ENCODE measurements at places on chromosomes 3 and 15.

DNA sequence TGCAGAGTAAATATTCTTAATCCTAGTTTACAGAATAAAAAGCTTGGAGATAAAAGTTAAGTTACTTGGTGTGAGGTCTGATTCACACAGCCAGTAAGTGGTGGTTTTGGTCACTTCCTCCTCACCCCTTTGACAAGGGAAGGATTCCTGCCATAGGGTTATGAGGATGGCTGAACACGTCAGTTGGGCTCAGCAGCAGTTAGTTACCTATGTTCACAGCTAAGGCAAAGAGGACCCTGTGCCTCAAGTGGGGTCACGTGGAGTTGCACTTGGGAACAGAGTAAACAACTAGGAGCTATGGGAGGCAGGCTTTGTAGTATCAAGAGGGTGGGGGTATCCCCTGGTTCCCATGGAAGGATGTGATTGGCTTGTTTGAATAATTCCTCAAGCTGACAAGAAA lies 232.2 kb downstream of the UBE2E2 start:
- no peak for DNase-seq

DNA sequence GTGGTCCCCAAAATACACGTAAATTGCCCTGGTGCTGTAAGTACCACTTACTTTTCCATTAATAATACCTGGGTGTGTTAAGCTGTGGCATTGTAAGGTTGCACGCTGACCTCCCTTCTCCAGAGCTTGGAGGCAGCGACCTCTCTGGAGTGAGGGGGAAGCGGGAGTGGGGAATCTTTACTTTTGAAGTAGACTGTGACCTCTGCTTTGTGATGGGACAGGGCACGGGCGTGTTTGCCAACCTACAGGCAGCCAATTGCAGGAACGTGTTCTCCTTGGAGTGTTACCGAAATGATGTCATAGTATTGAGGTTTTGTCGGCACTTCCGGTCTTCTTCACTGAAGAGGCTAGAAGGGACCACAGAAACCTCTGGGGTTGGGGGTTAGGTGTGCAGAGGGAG lies 227.3 kb upstream of the C2CD4B start:
- DNase-seq, result peak; percentile 59

GRCh38 chr3:151305060-151305774 lies 11.4 kb downstream of the GPR87 start:
- no peak for DNase-seq

DNA sequence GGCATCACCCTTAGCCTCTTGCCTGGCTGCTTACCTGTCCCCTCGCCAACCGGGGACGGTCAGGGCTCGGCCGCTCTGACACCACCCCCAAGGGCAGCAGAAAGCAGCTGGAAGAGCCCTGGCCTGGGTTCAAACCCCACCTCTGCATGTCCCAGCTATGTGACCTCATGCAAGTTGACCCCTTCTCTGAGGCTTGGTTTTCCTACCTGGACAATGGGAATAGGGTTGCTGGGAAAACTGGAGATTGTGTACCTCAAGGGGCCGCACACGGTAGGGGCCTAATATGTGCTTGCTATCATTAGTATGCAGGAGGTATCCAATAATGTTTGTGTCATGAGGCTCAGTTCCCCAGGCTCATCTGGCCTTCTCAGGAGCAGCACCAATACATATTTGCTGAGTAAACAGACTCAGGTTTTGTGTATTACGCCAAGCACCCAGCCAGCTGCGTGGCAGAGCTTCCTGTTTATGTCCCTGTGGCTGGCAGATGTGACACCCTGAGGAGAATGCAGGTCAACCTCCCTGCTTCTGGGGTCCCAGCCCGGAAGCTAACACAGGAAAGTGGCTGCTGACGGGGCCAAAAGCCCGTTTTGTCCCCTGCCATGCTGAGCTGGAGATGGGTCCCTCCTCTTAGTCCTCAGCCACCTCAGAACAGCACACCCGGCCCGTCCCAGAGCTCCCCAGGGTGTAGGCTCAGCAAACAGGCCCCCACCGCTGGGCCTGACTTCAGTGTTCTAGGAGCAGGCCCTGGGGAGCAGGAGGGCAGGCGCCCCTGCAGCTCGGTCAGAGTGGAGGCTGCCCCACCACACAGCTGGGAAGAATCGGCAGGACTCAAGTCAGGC lies 29.7 kb downstream of the PLXND1 start:
- DNase-seq, result peak; percentile 84

DNA sequence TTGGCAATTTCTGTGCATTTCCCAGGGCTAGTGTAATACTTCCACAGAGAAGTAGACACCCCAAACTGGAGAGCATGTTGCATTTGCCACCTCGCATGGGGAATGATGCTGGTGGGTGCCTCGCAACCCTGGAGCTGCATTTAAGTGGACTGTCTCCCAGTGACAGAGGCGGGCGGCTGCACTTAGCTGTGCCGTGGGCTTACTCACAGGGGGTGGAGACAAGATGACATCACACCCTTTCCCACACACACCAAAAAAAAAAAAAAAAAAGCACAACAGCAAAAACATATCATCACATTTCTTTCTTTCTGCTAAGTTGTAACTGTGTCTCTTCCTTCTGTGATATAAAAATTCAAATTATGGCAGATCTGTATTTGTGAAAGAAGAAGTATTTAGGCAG lies at the start of gene ABI3BP:
TSS of gene ABI3BP (minus strand) at position 113 of the 400 bp plus-strand sequence. CDS start at position 76, 37 bp downstream.
- no peak for DNase-seq

- DNase-seq, result peak; percentile 60
Measured at GRCh38 chr15:31977812-31978661, 52.3 kb upstream of the CHRNA7 start.

GRCh38 chr3:171039674-171040073 lies 13.2 kb upstream of the SLC2A2 start:
- DNase-seq, result no peak

DNA sequence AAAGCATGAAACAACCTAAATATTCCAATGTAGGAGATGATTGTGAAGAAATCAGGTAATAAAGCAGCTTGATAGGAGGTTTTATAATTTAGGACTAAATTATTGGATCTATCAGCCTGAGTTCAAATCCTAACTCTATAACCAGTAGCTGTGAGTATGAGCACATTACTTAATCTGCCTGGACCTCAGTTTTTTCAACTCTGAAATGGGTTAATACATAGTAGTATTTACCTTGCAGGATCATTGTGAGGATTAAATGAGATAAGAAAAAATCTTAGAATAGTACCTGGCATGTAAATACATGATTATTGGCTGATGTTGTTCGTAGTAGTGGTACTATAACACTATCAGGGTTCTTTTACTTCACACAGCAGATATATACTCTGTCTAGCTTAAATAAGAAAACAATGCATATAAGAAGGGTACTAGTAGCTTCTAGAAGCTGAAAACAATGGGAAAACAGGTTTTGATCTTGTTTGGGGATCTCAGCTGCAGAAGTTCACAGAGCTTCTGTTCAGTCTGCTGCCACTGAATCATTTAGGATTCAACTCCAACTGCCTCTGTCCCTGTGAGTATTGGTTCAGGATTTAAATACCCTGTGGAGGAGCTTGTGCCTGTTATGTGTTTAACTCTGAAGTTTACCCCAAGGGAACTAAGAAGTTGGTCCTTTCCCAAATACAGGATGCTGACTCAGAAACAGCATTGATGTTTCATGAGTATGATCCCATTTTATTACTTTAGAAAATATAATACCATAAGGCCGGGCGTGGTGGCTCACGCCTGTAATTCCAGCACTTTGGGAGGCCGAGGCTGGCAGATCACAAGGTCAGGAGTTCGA lies 34.2 kb downstream of the KAT2B start:
- DNase-seq, result no peak

Data from activated CD8-positive, alpha-beta memory T cell treated with anti-CD3 and anti-CD28 coated beads, Interleukin-2, amount 10 ng/mL, durations not matched to agents 7 days and 5 days (primary cell).